ENCODE measurements at places on chromosomes 6 and 20.

GRCh38 chr20:57654998-57655808 lies 35.0 kb upstream of the ZBP1 start:
- no peak for DNase-seq

- DNase-seq = no peak
These were observed 28.0 kb downstream of the IGF2R start for GRCh38 chr6:159996626-159997497.

DNA sequence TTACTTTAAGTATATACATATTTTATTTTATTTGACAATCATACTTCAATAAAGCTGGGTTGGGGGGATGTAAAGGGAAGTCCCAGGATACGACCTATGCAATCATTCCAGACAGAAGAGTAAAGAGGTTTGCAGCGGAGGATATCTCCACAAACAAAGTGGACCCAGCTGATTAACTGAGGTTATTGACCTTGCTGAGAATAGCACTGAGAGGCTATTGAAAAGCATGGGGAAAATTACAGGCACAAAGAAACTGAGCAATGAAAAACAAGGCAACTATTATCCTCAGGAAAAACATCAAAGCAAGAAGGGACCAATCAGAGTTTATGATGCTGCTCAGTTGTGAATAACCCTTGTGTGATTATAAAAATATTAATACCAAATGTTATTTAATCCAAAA lies 32.6 kb downstream of the SERPINB1 start:
- DNase-seq = no peak

- DNase-seq = no peak
These were observed 86.6 kb upstream of the STXBP5 start for GRCh38 chr6:147117580-147117979.

GRCh38 chr20:43731469-43731868 lies 4.7 kb upstream of the GTSF1L start:
- no peak for DNase-seq

GRCh38 chr6:83597051-83597450 lies 84.7 kb downstream of the PRSS35 start:
- no peak for DNase-seq

- DNase-seq = no peak
These were observed 1235.4 kb upstream of the GJE1 start for GRCh38 chr6:140897349-140897748.

GRCh38 chr6:26273673-26274588 lies 91.1 kb upstream of the BTN3A2 start:
- DNase-seq = peak; percentile 64

GRCh38 chr6:91476000-91476399 lies 889.1 kb upstream of the MAP3K7 start:
- no peak for DNase-seq
